Central memory CD8-positive, alpha-beta T cell (primary cell): ENCODE measurements at places on chromosomes 7 and 10.

GRCh38 chr10:60270426-60270825 is 119.2 kb downstream of the ANK3 start:
- no peak for DNase-seq

DNA sequence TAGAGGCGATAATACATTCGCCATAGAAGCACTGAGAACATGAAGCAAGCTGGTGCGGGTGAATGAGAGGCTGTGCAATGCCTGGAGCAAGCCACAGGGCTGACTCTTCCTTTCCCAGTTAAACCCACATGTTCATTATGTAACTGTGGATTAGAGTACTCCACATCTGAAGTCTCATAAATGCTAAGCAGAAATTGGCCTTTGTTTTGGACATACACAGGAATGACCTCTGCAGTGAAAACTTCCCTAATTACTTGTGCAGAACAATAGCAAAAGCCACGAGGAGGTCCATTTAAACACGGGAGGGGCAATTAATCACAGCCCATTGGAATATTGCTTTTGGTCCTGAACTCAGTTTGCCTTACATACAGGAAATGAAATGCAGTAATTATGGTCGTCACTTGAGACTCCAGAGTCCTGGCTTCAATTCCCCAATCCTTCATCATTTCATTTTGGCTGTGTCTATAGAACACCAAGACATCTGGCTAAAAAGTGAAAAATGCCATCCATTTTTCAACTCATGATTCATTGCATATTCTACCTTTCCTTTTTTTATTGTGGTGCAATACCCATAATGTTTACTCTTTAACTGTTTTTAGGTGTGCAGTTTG is 78.7 kb upstream of the CXCL12 start:
- DNase-seq, result no peak

DNA sequence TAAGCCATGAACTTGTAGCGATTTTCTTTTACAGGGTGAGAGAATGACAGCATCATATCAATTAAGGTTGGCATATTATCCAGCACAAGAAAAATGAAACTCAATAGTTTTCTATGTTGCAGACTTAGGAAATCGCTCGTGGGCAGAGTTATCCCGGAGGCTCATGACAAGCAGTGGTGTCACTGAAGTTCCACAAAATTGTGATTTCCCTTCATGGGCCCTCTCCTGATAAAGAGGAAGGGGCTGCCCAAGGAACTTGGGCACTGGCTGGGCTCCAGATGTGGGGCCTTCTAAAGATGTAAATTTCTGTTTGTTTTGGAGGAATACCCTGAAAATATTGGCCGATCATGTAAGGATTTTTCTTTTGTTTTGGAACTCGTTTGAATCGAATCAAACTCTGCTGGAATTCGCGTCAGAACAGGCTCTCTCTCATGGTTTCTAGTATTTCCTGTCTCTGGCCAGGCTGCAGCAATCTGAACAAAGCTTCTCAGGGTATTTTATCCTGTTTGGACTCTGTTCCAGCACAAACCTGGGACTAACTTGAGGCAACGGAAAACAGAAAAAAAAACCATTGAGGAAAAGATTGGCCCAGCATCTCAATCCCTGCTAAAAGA is 340.6 kb upstream of the NRP1 start:
- no peak for DNase-seq

DNA sequence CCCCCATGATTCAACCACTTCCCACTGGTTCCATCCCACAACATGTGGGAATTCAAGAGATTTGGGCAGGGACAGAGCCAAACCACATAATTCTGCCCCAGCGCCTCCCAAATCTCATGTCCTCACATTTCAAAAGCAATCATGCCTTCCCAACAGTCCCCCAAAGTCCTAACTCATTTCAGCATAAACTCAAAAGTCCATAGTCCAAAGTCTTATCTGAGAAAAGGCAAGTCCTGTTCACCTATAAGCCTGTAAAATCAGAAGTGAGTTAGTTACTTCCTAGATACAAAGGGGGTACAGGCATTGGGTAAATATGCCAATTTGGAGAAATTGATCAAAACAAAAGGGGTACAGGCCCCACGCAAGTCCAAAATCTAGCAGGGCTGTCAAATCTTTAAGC is 272.9 kb downstream of the MAGI2 start:
- DNase-seq, result no peak

DNA sequence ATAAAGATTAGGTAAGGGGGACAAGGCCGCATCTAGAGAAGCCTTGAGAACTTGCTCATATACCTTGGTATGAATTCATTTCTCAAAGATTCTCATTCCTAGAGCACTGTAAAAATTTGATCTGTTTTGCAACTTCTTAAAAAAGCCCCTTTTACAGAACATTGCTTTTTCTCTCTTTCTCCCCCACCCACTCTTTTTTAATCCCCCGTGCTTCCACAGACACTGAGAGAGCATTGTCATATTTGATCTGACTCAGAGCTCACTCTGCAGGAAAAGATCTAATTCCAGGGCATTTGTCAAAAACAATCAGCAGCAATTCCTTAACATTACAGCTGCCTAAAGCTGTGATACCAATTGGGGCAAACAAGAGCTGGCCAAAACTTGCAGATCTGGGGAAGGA is 92.0 kb downstream of the ARHGAP22 start:
- no peak for DNase-seq

DNA sequence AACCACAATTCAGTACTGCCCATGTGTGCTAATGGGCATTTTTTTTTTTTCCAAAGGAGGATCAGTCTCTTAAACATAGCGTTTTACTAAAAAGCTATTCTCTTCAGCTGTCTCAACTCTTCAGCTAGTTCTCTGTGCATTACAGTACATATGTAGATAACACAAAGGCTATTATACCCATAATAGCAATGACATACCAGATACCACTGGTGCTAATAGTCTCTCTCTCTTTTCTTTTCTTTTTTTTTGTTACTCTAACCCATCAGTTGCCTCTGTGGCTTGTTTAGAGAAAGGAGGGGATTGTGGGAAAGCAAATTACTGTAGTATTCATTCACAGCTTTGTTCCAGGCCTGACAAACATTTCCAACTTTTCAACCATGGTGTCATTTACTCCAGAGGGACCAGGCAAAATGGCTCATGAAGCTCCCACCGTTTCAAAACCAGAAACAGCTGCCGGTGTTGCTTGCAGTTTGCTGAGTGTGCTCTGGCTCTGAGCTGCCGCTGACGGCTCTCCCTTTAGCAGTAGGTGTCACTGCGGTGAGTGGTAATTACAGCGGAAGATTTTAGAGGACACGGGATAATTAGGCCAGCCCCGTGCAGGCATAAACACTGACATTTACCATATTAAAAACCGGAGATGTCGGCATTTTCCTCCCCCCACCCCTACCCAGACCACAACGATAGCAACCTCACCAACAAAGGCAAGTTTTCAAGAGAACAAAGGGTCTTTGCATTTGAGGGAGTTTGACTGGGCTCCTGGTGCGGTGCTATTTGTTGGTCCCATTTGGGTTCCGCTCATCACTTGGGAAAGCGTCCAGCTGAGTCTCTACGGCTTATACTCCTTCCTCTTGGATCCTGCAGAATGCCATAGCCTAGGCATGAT is 1005.5 kb downstream of the KCNMA1 start:
- no peak for DNase-seq

GRCh38 chr7:22488643-22489462 is 11.1 kb downstream of the STEAP1B start:
- DNase-seq, result peak; percentile 45

DNA sequence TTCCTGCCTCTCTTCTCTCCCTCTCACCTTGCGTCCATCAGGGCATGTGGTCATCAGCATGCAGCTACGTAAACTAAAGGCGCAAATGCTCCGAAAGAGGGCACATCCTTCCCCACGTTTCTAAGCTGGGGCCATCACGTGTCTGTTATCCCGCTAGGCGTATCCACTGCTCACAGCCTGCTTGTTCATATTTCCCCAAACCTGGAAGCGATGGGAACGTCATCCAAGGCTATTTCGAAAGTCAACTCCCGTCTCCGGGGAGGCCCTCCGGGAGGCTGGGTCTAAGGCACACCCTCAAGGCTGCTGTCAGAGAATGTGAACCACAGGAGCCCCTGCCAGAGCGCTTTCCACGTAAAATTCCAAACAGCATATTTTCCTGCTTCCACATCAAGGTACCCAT is 199.2 kb downstream of the DIP2C start:
- DNase-seq, result no peak

- DNase-seq, result no peak
Measured at GRCh38 chr10:37379991-37380390, 254.6 kb downstream of the ANKRD30A start.

GRCh38 chr7:25714013-25714412 is 438.0 kb upstream of the NFE2L3 start:
- DNase-seq, result no peak
